Activated T-cell treated with anti-CD3 and anti-CD28 coated beads for 24 hours (primary cell): ENCODE measurements at places on chromosomes 3 and 15.

DNA sequence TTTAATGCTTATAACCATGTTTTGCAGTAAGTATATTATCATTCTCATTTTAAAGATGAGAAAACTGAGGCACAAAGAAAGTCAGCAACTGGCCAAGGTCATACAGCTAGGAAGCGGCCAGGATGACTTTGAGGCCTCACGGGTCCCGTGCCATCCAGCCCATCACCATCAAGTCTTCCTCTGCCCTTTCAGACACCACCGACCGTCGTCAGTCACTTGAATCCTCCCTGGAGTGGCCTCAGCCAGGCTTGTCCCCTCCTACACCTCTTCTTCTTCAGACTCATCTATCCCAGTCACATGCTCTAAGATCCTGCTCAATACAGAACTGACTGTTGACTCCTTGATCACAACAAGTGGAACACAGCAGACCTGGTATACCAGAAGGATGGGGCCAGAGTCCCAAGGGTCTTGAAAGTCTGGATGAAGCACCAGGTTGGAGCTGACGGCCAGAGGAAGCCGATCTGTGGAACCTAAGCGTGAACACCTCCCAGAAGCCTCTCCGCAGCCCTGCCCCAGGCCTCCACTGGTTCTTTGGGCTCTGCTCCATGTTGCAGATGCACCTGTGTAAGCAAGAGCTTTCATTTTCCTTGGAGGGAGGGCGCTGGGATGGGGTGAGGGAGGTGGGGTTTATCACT, 22.1 kb downstream of the ITGA11 start:
- DNase-seq = no peak

DNA sequence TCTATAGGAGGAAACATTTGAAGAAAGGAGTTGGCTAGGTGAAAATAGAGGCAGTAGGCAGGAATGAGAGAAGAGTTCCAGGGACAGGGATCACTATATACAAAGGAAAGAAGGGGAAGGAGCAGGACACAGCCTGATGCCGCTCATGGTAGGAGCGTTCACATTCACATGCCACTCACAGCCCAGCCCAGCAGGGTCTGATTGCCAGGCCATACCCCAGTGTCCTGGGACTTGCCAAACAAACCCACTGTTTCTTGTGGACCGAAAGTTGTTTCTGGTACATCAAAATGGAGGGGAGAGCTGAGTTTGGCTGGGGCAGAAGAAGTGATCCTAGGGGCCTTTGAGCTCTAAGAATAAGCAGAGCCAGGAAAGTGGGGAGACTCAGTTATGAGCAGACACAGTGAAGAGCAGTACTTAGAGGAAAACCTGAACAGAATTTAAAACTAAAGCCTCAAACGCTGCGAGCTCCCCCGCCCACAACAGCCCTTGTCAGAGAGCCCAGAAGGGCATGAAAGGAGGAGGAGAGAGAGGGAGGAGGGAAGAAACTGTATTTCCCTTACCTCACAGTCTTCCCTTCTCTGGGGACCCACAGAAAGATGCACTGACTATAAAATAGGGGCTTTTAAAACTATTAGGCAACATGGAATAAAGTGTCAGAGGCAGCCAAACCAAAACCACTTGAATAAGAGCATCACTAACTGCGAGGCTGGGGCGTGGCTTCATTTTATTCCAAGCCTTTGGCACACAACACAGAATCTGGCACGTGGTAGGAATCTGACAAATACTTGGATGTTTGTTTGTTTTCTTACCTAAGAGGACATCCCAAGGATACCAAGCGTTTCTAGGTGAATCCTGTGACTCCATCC, 129.0 kb downstream of the RPL22L1 start:
- no peak for DNase-seq

- no peak for DNase-seq
Observed at GRCh38 chr3:122903171-122903570, 108.3 kb downstream of the SLC49A4 start.

GRCh38 chr15:27853624-27854455, 245.3 kb downstream of the OCA2 start:
- no peak for DNase-seq

GRCh38 chr3:71250026-71250425, 333.5 kb downstream of the FOXP1 start:
- DNase-seq = no peak

DNA sequence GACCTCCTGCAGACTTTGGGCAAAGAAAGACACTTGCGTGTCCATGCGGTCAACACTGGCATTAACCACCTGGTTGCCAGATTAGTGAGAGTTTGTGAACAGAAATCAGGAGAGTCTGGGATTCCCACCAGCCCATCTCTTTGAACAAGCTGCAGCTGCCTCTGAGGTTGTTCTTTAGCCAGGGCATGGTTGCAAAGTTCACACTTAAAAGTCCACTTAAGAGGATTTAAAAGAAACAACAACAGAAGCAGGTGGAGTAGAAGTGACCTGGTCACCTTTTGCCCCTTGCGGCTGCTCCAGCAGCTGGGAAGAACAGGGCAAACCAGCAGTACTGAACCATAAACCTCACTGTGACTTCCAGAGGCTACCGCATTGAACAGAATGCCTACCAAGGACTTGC, 97.3 kb downstream of the FOXB1 start:
- no peak for DNase-seq

- DNase-seq = no peak
Observed at GRCh38 chr15:88655800-88656488, 17.1 kb downstream of the ISG20 start.

- DNase-seq = no peak
Observed at GRCh38 chr15:80572337-80572736, 122.8 kb upstream of the ABHD17C start.

DNA sequence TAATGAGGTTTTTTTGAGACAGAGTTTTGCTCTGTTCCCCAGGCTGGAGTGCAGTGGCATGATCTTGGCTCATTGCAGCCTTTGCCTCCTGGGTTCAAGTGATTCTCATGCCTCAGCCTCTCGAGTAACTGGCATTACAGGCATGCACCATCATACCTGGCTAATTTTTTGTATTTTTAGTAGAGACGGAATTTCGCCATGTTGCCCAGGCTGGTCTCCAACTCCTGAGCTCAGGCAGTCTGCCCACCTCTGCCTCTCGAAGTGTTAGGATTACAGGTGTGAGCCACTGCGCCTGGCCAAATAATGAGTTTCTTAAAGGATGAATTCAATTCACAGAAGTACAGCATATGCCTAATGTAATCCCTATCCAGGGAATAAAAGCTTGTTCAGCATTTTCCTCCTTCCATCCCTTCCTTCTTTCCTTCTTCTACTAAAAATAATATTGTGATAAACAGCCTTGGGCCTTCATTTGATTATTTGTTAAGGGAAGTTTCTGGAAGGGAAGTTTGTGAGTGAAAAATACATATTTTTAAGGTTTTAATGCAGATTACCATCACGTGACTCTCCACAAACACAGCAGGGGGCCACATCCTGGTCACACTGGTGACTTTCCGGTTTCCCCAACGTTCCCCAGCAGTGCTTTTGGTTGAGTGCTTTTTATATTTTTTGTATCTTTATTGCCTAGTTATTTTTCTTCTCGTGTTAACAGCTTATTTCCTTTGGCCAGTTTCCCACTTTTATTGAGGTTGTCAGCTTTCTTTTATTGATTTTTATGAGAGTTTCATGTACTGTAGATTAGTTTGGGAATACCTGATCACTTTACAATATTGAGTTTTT, 116.8 kb downstream of the USP13 start:
- no peak for DNase-seq

- DNase-seq = no peak
Observed at GRCh38 chr3:127640042-127640355, 11.0 kb downstream of the PODXL2 start.

- DNase-seq = no peak
Observed at GRCh38 chr15:99096173-99096893, 8.5 kb upstream of the SYNM start.
